T-helper 2 cell treated with Interferon-gamma antibody and Interleukin-4, amounts not matched to agents 5 μg/mL and 100 μg/mL, for 36 hours (primary cell): ENCODE measurements at places on chromosomes 12 and 14.

GRCh38 chr12:12922191-12922616 lies 29.8 kb downstream of the GPRC5D start:
- DNase-seq, result no peak

DNA sequence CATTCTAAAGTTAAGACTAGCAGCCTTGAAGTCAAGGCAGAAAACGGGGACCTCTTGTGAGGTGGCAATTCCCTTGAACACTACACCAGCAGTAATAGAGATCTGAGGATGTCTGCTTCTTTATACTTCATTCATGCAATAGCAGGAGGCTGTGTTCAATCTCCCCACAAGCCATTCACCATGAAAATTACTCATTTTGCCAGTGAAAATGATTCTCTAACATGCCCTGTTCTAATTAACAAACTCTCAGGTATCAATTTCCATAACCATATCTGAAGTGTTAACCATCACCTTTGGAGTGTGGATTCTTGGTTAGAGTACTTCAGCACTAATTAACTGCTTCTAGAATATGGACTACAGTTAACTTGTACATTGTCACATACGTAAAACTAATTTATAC lies 3.4 kb upstream of the GLIPR1 start:
- no peak for DNase-seq

- no peak for DNase-seq
These were observed 689 bp upstream of the PDE3A start for GRCh38 chr12:20367583-20368113.

DNA sequence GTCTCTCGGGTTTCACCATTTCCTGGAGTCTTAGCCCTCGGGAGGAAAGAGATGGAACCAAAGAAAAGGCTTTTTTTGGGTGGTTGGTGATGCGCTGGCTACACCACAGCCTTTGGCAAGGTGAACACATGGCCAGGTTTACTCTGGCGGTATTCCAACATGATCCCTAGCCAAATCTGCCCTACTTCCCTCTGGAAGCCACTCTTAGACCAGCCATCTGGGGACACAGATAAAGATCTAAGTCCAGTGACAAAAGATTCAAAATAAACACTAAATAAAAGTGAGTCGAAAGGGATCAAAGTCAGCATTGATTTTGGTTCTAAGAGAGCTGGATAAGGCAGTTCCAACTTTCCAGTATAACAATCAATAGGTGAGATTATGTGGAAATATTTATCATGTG lies 694.5 kb downstream of the VRK1 start:
- no peak for DNase-seq

DNA sequence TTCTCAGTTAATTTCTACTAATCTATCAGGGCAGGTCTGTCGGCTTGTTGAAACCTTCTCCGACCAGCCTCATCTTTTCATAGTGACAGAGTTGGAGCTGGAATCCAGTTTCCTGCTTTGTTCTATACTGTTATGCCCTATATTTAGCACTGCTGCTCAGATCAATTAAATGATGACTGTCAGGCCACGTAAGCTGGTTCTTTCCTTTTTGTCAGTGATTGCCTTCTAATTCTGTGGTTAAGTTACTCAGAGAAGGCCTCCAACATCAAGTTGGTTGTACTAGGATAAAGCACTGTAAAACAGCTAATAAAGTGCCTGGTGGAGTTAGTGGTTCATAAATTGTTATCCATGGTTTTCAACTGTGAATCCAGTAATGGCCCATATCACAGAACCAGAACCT lies 22.6 kb downstream of the DERA start:
- no peak for DNase-seq

- no peak for DNase-seq
These were observed 42.9 kb upstream of the TESC start for GRCh38 chr12:117142094-117142493.

- no peak for DNase-seq
These were observed 11.6 kb downstream of the STX2 start for GRCh38 chr12:130827432-130827831.

DNA sequence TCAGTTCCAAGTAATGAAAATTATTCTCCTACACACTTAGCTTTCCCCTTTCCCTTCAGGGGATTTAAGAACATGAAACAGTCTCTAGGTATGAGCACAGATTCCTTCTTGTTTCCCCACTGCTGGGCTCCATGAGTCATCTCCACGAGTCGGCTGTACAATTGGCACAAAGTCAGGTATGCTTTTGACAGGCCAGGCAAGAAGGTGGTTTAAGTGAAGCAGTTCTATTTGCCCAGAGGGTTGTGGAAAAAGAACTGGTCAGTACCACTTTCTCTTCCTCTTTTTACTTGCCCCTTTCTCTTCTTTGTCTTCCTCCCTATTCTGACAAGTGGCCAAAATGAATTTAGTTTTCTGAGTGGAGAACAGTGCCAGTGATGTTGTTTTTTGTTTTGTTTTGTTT lies 16.3 kb downstream of the DYNC1H1 start:
- no peak for DNase-seq

- DNase-seq, result no peak
These were observed 204.6 kb upstream of the SLC38A2 start for GRCh38 chr12:46577063-46577776.

GRCh38 chr12:69765515-69765914 lies 26.9 kb downstream of the RAB3IP start:
- DNase-seq, result no peak

DNA sequence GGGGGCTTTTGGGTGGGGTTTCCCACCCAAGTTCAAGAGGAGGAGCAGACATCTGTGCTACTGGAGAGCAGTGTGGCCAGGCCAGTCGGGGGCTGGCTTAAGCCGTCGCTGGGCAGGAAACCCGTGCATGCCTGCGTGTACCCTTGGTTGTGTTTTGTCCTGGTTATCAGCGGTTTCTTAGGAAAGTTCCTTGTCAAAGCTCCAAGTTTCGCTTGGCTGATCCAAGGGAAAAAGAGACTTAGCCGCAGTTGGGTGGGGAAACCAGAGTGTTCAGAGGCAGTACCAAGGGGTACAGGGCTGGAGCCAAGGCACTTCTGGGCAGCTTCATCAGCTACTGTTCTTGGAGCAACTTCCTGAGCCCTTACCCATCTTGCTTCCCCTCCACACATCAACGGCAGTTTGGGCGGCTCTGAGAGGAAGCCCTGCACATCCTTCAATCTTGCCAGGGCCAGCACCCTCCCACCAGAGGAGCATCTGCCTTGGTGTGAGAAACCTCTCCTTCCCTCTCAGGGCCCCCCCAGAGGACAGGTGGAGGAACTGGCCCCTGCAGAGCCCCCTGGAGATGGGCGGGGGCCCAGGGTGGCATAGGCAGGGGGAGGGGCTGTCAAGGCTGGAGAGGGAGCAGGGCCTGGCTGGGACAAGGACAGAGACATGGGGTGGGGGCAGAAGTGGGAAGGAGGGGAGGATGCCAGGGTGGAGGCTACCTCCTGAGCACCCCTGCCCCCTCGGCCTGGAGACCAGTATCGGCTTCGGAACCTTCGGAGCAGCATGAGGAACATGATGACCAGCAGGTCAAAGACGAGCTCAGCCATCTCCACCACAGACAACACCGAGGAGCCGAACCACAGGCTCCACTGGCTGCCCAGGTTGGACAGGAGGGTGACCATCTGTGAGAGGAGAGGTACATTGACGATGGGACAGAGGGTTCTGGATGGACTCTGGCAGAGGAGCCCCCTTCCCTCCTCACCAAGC lies 5.8 kb upstream of the TNFRSF1A start:
- DNase-seq, result no peak

DNA sequence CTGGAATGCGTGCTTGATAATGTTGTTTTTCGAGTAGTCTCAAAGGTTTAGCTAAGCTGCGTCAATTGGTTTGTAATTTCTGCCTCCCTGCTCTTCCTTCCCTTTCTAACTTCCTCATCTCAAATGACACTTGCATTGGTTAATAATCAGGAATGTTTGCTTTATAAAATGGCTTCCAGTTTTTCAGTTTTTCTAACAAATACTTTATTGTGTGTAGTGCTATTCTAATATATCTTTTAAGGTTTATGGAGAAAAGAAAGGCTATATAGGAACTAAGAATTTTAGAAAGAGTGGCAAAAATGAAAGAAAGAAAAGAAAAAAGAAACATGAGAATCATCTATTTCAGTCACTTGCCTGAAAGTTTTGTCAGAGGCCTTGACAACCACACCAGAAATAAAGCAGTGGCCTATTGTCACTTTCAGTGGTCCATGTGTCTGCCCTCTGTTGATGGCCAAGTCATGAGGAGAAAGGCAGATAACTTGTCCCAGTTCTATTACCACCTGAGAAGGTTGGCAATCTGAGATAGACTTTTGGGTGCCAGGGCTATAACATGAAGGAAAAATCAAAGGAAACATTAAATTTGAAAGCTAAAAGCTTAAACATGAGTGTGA lies 221.9 kb upstream of the KITLG start:
- DNase-seq, result no peak

- no peak for DNase-seq
These were observed 37.2 kb downstream of the RAN start for GRCh38 chr12:130909111-130909510.

DNA sequence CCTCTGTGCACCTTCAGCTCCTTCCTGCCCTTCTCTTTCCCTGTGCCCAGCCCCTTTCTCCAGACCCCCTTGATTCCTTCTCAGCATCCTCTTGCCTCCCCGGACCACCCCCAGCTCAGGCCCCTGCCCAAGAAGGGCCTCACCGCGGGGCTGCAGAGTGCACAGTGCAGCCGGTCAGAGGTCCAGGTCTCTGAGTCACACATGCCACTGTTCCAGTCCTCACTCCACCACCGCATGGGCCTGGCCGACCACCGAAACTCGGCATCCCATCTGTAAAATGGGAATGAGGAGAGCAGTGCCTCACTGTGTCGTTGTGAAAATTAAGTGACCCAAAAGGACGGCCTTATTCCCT lies 13.3 kb downstream of the BDKRB1 start:
- no peak for DNase-seq

DNA sequence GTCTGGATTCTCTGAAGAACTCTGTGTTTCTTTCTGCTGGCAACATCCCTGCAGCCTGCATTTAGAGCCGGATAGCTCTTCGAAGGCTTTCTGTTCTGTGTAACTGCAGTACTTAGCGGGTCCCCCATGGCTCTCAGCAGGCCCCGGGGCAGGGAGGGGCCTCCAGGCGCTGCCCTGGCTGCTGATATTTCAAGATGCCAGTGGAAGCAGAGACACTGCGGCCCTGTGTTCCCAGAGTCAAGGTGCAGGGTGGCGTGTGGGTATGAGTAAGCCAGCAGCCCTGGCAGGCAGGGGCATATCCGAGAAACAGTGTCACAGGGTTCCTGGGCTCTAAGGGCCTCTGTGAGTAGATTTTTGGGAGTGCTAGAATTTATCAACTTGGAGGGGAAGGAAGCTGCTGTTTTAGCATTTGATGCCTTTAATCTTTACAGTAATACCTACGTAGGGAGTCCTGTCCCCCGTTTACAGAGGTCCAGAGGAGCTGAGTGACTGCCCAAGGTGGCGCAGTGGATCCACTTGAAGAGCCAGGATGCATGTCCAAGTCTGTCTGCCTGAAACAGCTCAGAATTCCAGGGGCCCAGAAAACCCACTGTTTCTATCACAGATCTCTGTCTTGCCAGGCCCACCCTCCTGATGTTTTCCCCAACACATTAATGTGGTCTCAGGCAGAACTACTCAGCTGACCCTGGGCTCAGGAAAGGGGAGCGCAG lies 16.2 kb downstream of the ESRRB start:
- no peak for DNase-seq

DNA sequence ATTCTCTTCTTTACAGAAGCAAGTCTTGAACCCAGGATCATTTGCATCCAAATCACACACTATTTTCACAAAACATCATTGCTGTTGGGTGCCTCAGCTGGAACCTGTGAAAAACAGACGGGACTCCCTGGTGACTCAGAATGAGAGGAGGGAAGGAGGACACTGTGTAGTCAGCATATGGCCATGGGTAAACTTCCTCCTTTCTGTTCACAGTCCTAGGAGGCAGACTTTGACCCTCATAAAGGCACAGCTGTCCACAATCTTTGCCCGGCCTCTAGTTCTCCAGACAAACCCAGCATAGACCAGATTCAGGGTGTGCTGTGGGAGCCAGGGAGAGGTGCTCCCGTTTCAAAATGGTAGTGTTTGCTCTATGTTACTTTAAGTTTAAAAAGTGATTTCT lies 62.0 kb downstream of the DYRK2 start:
- DNase-seq, result no peak

GRCh38 chr14:99945732-99946651 lies 119.2 kb upstream of the EVL start:
- DNase-seq, result no peak

DNA sequence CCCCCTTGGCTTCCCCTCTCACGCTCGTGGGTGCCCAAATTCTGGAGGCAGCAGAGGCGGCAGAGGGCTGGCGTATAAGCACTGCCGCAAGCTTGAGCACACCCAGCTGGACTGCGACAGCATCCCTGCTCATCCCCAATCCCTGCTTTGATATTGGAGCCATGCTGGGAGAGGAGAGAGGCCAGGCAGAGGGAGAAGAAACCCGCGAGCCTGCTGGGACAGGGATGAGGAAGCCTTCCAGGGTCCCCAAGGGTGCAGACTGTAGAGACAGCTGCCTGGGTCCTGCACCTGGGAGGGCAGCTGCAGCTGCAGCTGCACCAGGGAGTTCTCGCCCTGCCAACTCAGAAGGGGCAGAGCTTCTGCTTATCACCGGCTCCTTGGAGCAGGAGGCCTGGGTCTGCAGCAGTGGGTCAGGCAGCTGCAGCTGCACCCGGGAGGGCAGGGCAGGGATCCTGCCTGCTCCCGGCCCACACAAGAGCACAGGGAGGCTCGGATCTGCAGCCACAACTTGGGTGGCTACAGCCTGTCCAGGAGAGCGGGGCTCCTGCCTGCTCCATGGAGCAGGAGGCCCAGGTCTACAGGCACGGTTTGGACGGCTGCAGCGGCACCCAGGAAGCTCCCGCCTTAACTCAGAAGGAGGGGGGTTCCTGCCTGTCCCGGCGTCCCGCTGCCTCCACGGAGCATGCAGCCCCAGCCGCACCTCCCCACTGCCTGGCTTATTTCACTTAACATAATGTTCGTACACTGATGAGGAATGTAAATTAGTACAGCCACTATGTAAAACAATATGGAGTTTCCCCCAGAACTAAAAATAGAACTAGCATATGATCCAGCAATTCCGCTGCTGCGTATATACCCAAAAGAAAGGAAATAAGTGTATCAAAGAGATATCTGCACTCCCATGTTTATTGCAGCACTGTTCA lies 60.4 kb upstream of the SGPP1 start:
- no peak for DNase-seq

DNA sequence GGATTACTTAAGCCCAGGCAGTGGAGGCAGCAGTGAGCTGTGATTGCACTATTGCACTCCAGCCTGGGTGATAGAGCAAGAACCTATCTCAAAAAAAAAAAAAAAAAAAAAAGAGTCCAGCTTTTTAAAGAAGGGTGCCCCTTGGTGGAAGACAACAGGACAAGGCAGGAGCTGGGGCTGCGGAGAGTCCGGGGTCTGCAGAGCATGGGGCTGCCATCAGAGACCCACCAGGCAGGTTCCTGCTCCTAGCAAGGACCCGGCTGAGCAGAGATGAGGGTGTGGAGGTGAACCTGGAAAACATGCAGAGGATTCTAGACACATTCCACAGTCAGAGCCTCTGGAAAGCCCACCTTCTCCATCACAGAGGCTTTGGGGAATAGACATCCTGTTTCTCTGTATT lies 21.0 kb upstream of the CIPC start:
- DNase-seq, result no peak

GRCh38 chr12:114747012-114747858 lies 63.3 kb upstream of the TBX3 start:
- DNase-seq, result no peak
